ENCODE measurements at places on chromosomes 12 and 14.

- no peak for DNase-seq
Measured at GRCh38 chr12:79370021-79370420, 320.7 kb downstream of the PAWR start.

- DNase-seq = no peak
Measured at GRCh38 chr14:81385886-81386285, 14.2 kb downstream of the STON2 start.

DNA sequence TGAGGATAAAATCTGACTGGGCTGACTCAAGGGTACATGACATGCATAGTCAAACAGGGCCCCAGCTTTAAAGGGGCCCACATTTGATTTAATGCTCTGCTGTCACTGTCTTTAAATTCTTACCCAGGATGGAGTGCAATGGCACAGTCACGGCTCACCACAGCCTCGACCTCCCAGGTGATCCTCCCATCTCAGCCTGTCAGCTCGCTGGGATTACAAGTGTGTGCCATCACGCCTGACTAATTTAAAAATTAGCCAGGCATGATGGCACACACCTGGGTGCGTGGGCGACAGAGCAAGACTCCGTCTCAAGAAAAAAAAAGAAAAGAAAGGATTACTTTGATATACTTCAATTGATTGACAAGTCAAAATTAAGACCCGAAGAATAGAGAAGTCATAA, 9.2 kb upstream of the PLBD1 start:
- no peak for DNase-seq

- DNase-seq = no peak
Measured at GRCh38 chr12:41333974-41334373, 145.9 kb downstream of the PDZRN4 start.

DNA sequence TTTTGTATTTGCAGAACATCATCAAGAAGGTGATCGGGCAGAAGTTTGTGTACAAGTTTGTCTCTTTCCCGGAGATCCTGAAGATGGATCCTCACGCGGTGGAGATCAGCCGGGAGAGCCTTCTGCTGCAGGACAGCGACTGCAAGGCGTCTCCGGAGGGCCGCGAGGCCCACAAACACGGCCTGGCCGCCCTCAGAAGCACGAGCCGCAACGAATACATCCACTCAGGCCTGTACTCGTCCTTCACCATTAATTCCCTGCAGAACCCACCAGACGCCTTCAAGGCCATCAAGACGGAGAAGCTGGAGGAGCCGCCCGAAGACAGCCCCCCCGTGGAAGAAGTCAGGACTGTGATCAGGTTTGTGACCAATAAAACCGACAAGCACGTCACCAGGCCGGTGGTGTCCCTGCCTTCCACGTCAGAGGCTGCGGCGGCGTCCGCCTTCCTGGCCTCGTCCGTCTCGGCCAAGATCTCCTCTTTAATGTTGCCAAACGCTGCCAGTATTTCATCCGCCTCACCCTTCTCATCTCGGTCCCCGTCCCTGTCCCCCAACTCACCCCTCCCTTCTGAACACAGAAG, 52.8 kb downstream of the ELK3 start:
- no peak for DNase-seq

DNA sequence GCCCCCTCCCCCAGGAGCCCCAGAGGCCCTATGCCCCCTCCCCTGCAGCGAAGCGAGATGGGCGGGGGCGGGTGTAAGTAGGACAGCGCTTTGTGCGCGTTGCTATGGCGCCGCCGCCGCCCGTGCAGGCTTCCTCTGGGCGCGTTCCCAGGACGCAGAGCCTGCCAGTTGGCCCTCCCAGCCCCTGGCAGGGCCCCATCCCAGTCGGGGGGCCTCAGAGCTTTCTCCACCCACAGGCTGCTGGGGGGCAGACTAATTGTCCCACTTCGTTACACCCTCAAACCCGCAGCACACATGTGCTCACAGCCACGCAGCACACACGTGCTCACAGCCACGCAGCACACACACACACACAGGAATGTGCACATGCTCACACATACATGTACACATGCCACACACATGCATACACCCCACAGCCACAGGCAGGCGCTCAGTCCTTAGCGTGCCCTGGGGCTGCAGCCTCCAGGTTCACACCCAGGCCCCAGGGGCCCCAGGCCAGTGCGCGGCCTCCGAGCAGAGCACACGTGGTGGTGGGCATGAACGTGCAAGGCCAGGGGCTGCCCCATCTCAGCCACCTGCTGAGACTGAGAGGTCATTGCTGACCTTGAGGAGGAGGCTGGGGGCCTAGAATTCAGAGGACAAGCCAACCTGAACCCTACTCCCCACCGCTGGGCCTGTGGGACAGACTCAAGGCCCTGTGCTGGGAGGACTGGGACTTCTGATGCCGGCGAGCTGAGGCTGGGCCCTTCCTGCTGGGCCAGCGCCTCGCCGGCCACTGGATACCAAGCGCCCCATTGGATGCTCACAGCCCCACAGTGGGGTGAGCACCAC, 15.6 kb downstream of the TRMT61A start:
- DNase-seq = no peak

- DNase-seq = no peak
Measured at GRCh38 chr12:53961025-53961761, 6.5 kb downstream of the HOXC12 start.

DNA sequence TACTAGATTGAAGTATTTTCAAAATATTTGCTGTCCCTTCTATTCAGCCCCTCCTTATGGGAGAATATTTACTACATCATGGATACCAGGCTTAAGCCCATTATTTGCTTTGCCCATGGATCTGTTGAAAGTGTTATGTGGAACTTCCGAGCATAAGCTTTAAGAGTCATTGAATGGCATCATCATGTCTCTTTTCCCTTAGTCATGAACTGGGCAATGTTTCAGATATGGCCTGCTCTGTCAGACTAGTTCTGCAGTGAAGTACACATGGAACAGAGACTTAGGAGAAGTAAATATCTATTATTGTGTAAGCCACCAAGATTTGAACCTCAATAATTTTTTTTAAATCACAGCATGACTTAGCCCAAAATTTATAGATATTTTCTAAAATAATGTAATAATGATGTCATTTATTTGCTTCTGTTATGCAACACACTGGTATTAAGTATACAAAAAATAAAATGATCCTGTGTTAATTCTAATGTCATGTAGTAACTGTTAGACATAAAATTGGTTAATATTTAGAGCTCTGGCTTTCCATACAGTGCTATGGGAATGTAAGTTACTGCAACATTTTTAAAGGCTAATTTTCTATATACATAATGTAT, 1097.3 kb downstream of the SLC16A7 start:
- no peak for DNase-seq

DNA sequence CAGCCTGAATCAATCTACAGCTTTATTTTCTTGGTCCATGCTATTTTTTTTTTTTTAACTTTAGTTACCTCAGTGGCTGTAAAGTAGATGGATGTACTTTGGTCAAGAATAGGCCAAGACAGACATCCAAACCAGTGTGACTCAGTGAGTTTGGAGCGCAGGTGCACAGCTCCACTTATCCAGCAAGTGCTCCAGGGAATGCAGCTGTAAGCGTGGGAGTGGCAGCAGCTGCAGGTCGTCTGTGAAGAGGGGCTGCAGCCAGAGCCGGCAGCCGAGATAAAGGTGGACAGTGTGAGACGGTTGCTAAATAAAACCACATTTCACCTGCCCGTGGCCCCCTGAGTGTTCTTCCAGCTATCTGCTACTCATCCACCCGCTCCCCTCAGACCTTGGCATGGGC, 1018.7 kb downstream of the AACS start:
- no peak for DNase-seq

- no peak for DNase-seq
Measured at GRCh38 chr14:76333664-76334063, 42.3 kb upstream of the ESRRB start.

GRCh38 chr14:38837343-38838048, 265.5 kb downstream of the SEC23A start:
- no peak for DNase-seq

GRCh38 chr14:104883681-104884361, 18.8 kb downstream of the CEP170B start:
- DNase-seq = no peak

GRCh38 chr14:24909523-24910302, 140.2 kb downstream of the STXBP6 start:
- DNase-seq = no peak

DNA sequence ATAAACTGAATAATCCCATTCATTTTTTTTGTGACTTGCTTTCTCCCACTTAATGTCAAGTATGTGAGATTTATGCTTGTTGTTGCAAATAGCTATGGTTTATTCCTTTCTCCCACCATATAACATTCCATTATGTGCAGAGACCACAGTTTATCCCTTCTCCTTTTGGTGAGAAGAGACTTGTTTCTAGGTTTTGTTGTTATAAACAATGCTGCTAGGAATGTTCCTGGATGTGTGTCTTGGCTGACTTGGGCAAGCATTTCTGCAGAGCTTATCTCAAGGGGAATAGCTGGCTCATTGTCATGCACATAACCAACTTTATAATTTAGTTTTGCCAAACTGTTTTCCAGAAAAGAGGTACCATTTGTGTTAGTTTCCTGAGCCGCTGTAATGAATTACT, 47.6 kb upstream of the PPP1CC start:
- DNase-seq = no peak

DNA sequence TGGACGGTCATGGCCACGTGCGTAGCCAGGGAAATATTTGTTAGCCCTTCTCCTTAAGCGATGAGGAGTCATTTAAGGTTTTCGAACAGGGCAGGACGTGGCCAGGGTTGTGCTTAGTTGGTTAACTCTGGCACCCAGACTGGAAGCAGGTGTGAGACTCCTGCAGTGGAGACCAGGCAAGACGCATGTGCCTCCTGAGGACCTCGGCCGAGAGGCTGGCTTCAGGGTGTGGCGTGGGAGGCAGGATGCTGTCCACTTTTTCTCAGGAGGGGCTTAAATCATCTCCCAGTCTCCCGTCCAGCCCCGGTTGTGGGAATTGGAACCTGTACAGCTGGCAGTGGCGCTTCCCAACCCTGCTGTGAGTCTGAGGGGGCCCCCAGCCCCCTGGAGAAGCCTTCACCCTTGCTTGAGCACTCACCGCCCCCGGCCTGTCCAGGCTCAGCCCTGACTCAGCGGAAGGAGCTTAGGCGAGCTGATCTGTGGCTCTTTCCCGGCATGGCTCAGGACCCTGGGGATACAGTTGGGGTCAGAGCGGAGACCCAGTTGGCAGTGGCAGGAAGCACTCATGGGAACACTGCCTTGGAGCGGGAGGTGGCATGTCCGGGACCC, 46.3 kb upstream of the TSPAN9 start:
- DNase-seq = no peak

DNA sequence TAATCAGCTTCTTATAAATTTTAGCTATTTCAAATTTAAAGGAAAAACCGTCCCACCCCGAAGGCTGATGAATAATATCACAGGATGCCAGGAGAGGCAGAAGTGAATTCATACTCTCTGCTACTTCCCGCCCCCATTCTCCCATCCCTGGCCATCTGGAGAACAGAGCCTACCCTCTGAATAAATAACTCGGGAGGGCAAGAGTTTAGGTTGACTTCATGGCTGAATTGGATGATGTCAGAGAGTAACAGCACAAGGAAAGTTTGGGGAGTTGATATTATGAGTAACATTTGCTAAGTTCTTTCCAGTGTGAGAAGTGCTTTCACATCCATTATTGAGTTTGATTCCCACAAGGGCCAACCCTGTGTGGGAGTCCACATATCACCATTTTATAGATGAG, 241.6 kb downstream of the EGLN3 start:
- no peak for DNase-seq

DNA sequence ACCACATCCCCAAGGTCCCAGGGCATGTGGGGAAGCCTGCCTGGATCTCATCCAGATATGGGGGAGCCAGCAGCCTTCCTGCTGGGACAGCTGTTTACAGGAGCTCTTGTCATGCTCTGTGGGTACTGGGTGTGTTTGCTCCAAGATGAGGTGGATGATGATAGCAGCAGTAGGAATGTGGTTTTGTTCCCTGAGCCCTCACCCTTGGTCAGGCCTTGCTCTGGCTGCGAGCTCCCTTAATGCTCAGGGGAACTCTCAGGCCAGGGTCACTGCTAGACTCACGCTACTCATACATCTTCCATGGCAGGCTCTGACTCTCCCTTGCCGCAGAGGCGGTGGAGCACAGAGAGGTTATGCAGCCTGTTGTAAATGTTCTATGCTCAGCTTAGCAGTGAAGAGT, 990.3 kb downstream of the AACS start:
- no peak for DNase-seq

- DNase-seq = no peak
Measured at GRCh38 chr12:33589576-33590114, 150.0 kb upstream of the SYT10 start.

- no peak for DNase-seq
Measured at GRCh38 chr12:34215213-34215892, 193.1 kb downstream of the ALG10 start.

DNA sequence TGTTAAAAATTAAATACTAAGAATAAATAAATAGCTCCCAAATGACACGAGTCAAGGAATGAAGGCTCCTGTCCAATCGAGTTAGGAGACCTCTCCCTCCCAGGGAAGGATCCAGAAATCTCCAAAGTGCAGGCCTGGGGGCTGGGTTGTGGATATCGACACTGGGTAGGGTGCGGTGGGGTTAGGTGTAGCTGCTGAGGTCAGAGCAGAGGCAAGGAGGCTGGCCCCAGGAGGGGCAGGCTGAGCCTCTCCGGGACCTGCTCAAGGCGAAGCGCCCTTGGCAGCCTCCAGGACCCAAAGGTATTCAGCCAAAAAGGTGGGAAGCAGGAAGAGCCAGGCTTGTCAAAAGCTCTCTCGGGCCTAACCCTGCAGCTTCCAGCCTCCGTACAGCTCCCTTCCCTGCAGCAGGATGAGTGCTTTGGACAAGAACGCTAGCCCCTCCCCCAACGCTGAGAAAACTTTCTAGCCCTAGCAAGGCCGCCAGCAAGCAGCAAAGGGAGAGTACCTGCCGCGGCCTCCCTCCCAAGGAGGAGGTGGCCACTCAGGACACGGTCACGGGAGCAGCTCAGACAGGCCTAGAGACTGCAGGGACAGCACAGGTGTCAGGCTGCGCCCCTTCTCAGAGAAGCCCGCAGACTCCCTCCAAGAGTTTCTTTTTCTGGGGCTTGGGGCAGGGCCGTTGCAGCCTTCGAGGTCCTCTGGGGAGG, 3.7 kb upstream of the PNMA1 start:
- no peak for DNase-seq

- DNase-seq = no peak
Measured at GRCh38 chr14:87573591-87573990, 419.4 kb downstream of the GALC start.

Measured in inflammatory macrophage treated with lipopolysaccharide for 4 hours (primary cell).